A549 treated with CpdA at 1 μM for 4 hours (cell line): ENCODE measurements at places on chromosomes 6 and 20. TPM values are rescaled to one million over a fixed set of nuclear protein-coding genes. Genes with fewer than 3 reads are reported as not detected.

The RNF8 gene
- 21.7 to 25.3 TPM (median 22.9 TPM) in 5 replicates for total RNA-seq

The TPD52L1 gene
- 42.4 to 51.4 TPM (median 42.9 TPM) in 5 replicates for total RNA-seq

The HLA-DMA gene
- total RNA-seq, result 2.4 to 3.8 TPM (median 3.0 TPM) in 5 replicates

The EPHA7 gene
- total RNA-seq, result 0.06 to 0.09 TPM (median 0.08 TPM) in 5 replicates

The ABCF1 gene
- 50.8 to 66.2 TPM (median 55.3 TPM) in 5 replicates for total RNA-seq

The OOEP gene
- total RNA-seq, result not detected in 5 replicates
